Muscle of back (tissue), 13 donors: ENCODE measurements at places on chromosomes 13 and 19.

GRCh38 chr19:4378886-4379285 lies 21.5 kb downstream of the SH3GL1 start:
- DNase-seq, result no peak

DNA sequence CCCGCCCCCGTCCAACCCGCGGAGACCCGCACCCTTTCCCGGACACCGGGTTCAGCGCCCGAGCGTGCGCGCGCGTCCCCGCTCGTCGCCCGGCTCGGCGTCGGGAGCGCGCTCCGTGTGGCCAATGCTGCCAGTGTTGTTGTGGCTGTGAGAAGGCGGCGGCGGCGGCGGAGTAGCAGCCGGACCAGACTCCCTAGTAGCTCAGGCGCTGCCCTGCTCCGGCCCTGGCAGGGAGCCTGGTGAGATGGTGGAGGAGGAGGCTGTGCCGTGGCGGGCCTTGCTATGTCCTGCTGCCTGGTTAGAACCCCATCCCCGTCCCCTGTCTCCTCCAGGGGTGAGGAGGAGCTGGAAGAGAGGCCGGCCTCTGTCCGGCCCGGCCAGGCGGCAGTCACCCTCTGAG lies 553.2 kb downstream of the TUBA3C start:
- no peak for DNase-seq

DNA sequence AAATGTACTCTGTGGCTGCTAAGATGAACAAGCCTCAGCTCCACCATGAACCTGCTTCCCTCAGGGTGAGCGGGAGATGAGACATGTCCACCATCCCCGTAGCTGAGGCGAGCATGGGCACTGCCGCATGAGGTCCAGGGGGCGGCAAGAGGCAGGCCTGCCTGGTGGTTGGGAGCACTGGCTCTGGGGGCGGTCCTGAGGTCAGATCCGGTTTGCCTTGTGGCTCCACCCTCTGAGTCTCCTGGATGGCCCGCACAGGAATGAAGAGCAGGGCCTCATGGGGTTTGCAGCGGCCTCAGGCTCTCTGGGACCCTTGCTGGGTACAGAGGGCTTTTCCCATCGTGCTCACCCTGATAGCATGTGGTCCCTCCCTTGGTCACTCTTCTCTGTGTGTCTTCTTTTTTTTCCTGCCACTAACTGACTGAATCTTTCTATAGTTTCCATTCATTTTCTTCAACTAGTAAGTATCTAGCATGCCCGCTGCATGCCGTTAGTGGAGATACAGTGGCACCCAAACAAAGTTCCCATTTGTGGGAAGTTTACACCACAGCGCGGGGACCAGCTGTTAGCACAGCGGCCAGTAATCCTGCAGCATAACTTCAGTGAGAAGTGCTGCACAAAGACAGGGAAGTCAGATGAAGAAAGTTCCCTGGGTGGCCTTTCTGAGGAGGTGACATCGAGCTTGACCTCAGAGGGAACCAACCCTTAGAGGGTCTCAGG lies 37.3 kb downstream of the CAPN12 start:
- DNase-seq, result no peak

DNA sequence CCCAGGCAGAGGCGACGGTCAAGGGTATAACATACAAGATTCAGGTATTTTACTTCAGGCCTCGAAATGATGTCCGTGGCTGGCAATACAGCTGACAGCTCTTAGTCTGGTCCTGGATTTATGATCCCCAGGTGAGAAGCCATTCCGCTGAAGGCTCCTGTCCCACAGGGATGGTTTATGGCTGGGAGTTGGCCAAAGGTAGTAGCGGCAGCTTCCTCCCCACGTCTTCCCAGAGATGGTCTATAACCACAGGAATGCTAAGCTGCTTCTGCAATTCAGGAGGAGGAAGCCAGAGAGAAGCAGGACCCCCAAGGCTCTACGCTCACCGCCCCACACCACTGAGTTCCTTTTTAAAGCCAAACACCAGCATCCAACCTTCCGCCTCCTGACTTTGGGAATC lies 27.1 kb downstream of the OLFM2 start:
- DNase-seq, result no peak

- DNase-seq, result no peak
Observed at GRCh38 chr19:50478901-50479715, 2.5 kb upstream of the GARIN5A start.

DNA sequence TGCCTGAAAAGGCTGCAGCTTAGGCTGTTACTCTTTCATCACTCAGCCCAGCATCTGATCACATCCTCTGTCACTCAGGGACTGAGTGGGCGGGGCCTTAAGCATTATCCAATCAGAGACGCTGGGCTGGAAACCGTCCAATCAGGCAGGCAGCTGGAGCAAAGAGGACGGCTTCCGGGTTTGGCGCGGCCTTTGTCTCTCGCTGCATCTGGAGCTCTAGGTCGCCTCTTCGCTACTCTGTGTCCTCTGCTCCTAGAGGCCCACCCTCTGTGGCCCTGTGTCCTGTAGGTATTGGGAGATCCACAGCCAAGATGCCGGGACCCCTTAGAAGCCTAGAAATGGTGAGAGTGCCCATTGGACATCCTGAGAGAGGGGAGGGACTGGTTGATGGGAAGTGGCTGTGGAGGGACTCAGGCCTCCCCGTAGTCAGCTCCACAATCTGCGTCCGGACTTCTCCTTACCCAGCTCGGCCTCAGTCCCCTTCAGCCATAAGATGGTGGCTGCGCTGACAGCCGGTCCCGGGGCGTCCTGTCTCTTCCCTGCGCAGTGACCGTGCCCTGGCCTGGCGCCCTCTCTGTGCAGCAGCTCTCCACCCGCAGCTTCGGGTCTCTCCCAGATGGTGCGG lies at the start of gene ZNF486:
Gene ZNF486, plus strand, starts transcription at position 195 of the 625 bp plus-strand sequence. Its CDS starts 117 bp downstream, at position 312.
- peak; percentile 97 for DNase-seq

DNA sequence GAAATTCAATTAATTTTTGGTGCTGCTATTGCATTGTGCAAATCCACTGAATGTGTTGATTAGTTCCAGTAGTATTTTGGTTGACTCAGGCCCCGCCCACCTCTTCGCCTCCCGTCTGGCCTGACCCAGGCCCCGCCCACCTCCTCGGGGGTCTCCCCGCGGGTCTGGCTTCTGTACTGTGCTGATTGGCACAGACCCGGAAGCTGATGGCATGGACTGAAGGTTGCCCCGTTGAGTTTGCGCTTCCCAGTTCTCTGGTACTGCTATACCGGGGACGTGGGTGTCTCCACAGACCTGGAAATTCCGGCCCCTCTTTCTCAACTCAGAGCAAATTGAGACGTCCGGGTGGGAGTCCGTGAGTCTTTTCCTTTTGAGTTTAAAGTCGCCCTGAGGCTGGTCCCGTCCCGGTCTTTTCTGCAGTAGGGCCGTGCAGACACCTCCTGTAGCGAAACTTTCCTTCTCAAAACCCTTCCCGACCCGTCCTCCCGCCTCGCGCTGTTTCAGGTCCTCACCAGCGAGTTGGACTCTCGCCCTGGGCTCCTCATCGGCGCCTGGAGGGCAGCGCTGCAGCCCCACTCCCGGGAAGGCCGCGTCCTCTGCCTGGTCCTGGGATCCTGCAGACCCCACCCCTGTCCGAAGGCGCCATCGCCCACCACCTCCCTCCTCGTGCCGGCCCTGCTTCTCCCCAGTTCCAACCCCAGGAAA lies 14.8 kb downstream of the ZNF701 start:
- peak; percentile 53 for DNase-seq

DNA sequence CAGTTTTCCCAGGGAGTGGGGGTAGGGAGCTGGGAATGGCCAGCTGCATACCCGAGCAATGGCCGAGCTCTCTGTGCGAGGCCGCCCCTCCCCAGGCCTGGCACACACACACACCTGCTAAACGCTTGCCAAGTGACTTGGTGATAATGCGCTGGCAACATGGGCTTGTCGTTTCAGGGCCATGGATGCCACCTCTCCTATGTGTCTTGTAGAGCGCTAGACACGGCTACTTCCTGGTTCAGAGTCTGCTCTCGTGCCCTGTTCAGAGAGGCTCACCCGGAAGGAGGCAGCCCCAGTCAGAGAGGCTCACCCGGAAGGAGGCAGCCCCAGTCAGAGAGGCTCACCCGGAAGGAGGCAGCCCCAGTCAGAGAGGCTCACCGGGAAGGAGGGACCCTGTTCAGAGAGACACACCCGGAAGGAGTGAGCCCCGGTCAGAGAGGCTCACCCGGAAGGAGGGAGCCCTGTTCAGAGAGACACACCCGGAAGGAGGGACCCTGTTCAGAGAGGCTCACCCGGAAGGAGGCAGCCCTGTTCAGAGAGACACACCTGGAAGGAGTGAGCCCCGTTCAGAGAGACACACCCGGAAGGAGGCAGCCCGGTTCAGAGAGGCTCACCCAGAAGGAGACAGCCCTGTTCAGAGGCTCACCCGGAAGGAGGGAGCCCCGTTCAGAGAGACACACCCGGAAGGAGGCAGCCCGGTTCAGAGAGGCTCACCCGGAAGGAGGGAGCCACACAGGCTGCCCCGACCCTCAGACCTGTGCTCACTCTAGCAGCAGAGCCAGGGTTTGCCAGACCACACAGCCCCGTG lies 4.2 kb downstream of the ADPRHL1 start:
- DNase-seq, result peak; percentile 27

DNA sequence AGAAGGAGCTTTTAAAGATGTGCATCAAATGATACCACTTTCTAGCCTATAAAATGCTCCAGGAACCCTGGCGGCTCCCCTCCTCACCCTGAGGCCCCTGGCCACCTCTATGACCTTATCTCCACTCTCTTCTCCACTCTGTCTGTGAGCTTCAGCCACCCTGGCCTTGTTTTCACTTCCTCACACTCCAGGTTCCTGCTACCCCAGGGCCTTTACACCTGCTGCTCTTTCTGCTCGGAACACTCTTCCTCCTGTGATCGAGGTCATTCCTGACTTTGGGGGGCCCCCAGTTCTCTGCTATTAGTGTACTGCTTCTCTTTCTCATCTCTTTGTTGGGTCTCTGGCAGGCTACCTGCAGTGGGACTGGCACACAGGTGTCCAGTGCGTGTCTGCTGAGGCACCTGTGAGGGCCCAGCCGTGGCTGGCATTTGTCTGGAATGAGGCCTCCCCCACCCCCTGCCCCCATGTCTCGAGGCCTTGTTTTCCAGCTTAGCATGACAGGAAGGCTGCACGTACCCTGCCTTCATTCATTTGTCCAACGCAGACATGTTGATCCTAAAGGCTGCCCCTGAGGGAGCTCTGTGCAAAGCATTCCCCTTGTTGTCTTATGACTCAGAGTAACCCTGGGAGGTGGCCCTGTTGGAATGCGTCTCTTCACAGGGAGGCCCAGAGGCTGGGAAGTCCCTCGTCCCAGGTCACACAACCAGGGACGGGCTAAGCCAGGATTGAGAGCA lies 2.3 kb downstream of the DDA1 start:
- no peak for DNase-seq

- no peak for DNase-seq
Observed at GRCh38 chr13:78152415-78152814, 233.8 kb upstream of the EDNRB start.

- DNase-seq, result no peak
Observed at GRCh38 chr13:37647031-37647650, 48.6 kb upstream of the POSTN start.

DNA sequence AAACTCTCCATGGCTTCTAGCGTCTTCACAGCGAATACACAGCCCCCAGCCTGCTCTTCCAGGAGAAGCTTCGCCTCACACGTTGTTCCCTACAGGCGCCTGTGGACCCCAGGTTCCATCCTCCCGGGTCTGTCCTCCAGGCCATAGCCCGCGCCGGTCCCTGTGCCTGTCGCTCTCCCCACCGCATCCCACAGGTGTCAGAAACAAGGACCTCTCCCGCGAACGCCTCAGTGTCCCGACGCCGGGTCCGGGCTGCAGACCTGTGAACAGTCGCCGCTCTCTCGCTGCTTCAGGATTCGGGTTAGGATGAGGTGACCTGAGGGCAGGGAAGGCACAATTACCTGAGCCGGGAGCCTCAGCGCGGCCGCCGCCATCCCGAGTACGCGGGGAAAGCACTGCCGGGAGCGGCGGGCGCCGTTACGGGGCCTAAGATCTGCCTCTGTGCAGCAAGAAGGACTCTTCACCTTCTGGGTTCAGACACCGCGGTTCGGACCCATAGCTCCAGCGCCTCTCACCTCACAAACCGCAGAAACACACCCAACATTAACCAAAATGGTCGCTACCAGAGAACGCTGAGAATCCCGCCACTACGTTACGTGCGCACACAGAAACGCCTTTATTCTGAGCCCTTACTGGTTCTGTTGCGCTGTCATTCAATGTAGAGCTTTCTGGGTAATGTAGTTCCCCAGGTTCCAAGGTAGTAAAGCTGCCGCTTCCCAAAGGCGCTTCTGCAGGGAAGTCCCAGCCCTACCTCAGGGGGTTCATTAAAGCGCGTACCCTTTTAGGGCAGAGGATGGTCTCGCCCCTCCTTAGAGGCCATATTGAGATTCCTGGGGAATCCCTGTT lies at the start of gene ZNF418:
Gene ZNF418, minus strand, starts transcription at position 583 of the 846 bp plus-strand sequence. CDS start 1,580 bp downstream, outside the sequence.
- peak; percentile 86 for DNase-seq

GRCh38 chr13:23856008-23856750 lies 33.0 kb downstream of the MIPEP start:
- DNase-seq, result no peak

DNA sequence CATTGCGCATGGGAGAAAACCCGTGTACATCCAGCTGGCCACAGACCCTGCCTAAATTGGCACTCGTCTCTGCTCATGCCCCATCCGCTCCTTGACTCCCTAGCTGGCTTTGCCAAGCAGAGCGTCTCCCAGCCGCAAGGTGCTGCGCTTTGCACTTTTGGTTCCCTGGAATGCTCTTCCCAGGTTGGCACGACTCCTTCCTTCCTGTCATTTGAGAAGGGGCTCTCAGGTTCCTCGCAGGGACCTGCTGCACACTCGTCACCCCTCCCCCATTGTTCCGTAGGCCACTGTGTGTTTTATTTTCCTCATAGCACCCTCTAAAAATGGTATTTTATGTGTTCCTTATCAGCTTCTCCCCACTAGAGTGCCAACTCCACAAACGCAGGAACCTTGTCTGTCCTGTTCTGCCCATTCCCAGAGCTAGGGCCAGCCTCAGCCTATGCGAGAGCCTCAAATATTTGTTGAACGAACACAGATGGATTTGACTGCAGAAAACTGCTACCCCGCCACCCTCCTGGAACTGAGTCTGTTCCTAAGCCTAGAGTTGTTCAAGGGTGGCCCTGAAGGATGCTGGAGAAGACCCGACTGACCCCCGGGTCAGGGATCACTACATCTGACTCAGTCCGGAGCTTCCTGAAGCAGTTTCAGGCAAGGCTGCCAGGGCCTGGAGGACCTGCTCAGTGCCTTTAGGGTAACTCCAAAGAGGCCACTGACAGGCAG lies 8.4 kb upstream of the CEBPA start:
- DNase-seq, result no peak

- no peak for DNase-seq
Observed at GRCh38 chr13:78499802-78500201, 103.5 kb downstream of the POU4F1 start.

GRCh38 chr13:99702687-99703319 lies 201.5 kb downstream of the TM9SF2 start:
- no peak for DNase-seq

DNA sequence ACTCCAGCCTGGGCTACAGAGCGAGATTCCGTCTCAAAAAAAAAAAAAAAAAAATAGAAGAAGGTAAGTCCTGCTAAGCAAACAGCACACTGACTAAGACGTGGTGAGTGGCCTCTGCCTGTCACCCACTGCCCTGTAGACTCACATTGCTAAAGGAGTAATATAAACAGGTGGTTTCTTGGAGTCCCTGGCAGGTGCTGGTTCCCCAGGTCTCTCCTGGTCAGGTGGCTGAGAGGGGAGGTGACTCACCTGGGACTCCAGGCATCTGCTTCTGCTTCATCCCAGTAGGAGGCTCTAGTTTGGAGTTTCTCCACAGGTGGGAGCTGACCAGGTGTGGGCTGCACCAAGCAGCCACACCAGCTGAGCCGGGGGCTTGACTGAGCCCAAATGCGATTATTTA lies at the start of gene OR10H1:
Gene OR10H1, minus strand, starts transcription at position 359 of the 400 bp plus-strand sequence. CDS start 7,627 bp downstream, outside the sequence.
- no peak for DNase-seq
